ENCODE measurements at places on chromosomes 4 and X.

DNA sequence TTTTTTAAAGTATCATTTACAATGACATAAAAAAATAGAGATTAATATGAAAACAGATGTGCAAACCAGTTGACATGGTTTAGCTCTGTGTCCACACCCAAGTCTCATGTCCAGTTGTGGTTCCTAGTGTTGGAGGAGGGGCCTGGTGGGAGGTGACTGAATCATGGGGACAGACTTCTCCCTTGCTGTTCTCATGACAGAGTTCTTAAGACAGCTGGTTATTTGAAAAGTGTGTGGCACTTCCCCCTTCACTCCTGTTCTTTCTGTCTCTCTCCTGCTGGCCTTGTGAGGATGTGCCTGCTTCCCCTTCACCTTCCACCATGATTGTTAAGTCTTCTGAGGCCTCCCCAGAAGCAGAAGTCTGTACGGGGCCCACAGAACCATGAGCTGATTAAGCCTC is 23.8 kb downstream of the CNOT6L start:
- H3K4me3 ChIP-seq, result no peak overlapping the region
- H3K27me3 ChIP-seq, result no peaks in the 10 kb centered on the region
- no peak for DNase-seq
- no peak overlapping the region for H3K27ac ChIP-seq
- H3K4me1 ChIP-seq, result 0 out of 2 replicates have a peak, but pooled peaks cover 2% of the 10 kb centered on the region
- peaks cover 7% of the 10 kb centered on the region for H3K36me3 ChIP-seq

GRCh38 chrX:119573222-119573621 is 1.1 kb upstream of the UBE2A start:
- H3K27me3 ChIP-seq, result no peaks in the 10 kb centered on the region
- peak overlapping the region; percentile 78 for H3K4me3 ChIP-seq
- H3K27ac ChIP-seq, result no peak overlapping the region
- peaks cover 9% of the 10 kb centered on the region for H3K4me1 ChIP-seq

DNA sequence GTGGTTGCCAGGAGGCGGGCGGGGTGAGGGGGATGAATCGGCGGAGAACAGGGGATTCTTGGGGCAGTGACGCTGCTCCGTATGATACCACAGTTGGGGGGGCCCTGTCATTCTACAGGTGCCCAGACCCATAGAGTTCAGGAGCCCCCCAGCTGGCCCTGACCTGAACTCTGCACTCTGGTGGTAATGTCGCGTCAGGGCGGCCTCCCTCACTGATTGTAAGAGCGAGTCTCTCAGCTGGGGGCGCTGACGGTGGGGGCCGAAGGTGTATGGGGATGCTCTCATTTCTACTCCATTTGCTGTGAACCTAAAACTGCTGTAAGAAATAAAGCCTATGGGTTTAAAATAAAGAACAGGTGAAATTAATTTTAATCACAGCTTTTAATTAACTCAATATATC is 91.8 kb upstream of the PSAPL1 start:
- H3K27me3 ChIP-seq, result peaks cover 8% of the 10 kb centered on the region
- no peak overlapping the region for H3K4me3 ChIP-seq
- H3K4me1 ChIP-seq, result peaks cover 5% of the 10 kb centered on the region
- no peak overlapping the region for H3K27ac ChIP-seq

GRCh38 chrX:37640142-37640541 is 45.4 kb upstream of the XK start:
- no peak overlapping the region for H3K4me3 ChIP-seq
- no peaks in the 10 kb centered on the region for H3K36me3 ChIP-seq
- no peaks in the 10 kb centered on the region for H3K4me1 ChIP-seq
- DNase-seq, result no peak

- H3K27me3 ChIP-seq, result no peaks in the 10 kb centered on the region
- no peaks in the 10 kb centered on the region for H3K4me1 ChIP-seq
- peaks cover 13% of the 10 kb centered on the region for H3K36me3 ChIP-seq
- DNase-seq, result no peak
- H3K4me3 ChIP-seq, result no peak overlapping the region
Observed at GRCh38 chr4:143559757-143560147, 46.2 kb downstream of the SMARCA5 start.

- H3K27me3 ChIP-seq, result no peaks in the 10 kb centered on the region
- H3K4me1 ChIP-seq, result peaks cover 18% of the 10 kb centered on the region
- H3K4me3 ChIP-seq, result no peak overlapping the region
- H3K27ac ChIP-seq, result no peak overlapping the region
Observed at GRCh38 chr4:84877051-84877833, 89.2 kb downstream of the WDFY3 start.

DNA sequence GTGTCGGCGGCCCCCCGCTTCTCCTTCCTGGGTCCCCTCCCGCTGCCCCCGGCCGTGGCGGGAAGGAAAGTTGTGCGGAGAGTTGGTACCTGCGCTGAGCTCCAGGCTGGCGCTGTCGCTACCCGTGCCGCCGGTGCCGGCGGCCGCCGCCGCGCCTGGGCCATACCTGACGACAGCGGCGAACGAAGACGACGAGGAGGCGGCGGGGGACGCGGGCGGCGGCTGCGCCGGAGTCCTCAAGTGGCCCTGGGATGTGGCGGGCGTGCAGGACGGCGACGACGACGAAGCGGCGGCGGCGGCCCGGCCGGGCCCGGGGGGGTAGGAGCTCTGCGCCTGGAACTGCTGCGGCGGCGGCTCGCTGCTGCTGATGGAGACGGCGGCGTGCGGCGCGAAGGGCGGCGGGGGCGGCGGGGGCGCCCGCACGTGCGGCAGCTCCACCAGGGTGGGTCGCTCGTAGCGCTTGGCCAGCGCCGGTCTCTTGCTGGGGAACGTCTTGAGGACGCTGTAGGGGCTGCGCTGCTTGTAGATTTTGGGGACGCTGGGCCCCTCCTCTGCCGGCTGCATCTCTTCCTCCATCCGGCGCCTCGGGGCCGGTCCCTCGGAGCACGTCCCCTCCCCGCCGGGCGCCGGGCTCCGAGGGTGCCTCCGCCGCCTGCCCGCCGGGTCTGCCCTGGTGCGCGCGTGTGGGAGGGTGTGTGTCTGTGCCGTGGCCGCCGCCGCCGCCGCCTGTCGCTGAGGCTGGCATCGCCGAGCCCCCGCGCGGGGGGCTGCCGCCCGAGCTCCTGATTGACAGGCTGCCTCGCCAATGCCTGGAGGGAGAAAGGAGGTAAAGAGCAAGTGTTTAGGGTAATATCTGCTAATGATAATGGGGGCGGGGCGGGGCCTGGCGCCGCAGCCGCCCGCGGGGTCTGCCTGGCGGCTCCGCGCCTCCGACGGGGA is 618 bp downstream of the BEND4 start:
- no peak overlapping the region for H3K27ac ChIP-seq
- H3K4me1 ChIP-seq, result no peaks in the 10 kb centered on the region
- DNase-seq, result no peak
- H3K27me3 ChIP-seq, result no peaks in the 10 kb centered on the region

Data from SJCRH30 (cell line).